Sciatic nerve (tissue), 2 donors: ENCODE measurements at places on chromosomes 11 and 22.

DNA sequence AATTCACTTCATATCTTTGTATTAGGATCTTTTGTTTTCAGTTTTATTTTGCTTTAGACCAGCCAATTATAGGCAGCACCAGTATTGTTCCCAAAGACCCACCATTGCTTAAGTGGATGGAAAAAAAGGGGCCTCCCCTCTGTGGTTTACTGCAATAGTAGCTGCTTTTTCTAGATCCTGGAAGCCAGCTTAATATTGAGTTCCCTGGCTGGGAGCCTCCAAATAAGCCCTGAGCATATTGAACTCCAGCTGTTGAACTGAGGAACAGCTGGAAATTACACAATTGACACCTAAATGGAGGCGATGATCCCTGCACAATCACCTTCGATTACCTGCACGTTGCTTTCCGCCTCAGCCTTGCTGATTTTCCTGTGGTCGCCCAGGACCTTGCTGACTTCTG is 576.0 kb downstream of the SOX6 start:
- DNase-seq = no peak

DNA sequence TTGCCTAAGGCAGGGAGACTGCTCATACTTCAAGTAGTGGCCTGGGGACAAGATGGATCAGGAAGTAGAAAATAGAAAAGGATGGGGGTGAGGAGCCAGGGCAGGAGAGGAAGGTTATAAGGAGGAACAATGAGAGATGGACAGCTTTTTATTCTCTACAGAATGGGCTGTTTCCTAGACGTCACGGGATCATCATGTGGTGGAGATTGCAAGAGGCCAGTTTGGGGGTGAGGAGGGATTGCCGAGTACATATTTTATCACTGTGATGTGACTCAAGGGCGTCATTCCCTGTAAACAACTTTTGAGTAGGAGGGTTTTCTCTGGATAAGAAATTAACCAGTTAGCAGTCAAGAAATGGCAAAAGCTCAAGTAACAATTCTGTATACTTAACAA is 406.3 kb downstream of the ETS1 start:
- no peak for DNase-seq

- DNase-seq = no peak
These were observed 24.1 kb upstream of the APLNR start for GRCh38 chr11:57260937-57261783.

GRCh38 chr11:63507511-63507910 is 1.6 kb downstream of the LGALS12 start:
- DNase-seq = no peak

GRCh38 chr22:39452740-39453040 is 4.1 kb upstream of the MGAT3 start:
- no peak for DNase-seq

DNA sequence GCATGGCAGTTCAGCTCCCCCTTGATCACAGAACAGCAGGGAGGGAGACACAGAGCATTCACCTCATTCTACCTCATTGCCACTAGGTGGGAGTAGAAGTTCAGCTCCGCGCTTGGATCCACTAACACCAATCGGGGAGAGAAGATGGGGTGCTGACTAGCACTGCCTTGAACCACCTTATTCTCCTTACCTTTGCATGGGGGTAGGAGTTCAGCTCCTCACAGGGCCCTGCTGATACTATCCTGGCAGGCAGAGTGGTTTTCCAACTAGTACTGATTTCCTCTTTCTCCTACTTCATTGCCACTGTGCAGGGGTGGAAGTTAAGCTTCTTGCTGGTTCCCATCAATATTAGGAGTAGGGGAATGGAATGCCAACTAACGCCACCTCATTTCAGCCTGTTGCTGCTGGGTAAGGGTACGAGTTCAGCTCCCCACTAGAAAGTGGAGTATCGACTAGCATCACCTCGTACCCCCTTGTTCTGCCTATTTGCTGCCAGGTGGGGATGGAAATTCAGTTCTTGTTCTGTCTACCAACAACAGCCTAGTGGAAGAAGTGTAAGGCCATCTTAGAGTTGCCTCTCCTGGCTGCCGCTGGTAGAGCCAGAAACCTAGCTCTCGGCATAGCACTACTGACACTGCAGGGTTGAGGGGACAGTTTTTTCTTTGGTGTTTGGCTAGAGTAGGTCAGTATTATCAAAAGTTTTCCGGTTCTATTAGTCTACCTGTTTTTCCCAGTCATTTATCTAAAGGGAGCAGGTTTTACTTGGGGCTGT is 550.9 kb upstream of the CCDC90B start:
- no peak for DNase-seq

GRCh38 chr11:66880496-66881450 is 23.9 kb downstream of the LRFN4 start:
- DNase-seq = peak; percentile 69

GRCh38 chr11:67289651-67290479 is 762 bp downstream of the ANKRD13D start:
- DNase-seq = no peak

- DNase-seq = no peak
These were observed 300.2 kb downstream of the SHANK2 start for GRCh38 chr11:70952191-70952590.

DNA sequence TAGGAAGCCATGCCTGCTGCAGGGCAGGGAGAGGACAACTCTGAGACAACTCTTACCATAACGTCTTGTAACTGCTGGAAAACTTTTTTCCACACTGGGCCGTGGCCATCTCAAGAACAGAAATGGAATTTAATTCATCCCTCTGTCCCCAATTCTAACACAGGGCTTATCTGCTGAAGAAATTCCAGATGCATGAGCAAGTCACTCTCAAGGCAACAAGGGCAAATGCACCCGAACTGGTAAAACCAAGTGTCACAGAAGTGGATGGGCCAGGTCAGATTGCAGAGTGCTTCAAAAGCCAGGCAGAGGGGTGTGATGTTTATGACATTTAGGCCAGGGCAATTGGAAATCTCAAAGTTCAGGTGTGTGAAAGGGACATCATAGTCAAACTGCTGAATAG is 7.4 kb downstream of the SMPD1 start:
- no peak for DNase-seq

DNA sequence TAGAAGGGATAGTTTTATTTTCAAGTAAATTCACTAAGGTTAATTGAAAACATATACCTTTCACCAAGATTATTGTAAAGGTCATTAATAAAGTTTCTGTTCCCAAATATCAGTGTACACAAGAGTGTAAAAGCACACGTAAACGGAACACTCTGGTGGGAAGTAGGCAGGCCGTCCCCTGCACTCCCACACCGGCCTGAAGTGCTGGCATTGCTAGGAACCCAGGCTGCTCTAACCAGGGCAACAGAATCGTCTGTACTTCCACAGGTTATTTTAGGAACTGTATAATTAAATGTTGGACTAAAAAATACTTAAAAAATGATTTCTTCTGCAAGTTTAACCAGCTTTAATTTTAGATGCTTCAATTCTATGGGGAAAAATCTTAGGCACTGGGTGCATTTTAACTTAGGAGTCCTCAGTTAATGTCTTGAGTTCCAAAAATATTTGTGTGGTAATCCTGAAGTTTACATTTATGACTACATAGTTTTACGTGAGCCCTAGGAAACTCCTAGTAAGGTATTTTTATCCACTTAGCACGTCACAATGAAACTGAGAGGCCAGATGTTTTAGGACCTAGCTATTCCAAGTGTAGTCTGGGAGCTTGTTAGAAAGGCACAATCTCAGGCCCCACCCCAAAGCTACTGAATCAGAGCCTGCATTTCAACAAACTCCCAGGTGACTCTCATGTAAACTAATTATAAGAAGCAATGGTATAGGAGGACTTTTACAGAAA is 31.2 kb downstream of the KMT5B start:
- no peak for DNase-seq

DNA sequence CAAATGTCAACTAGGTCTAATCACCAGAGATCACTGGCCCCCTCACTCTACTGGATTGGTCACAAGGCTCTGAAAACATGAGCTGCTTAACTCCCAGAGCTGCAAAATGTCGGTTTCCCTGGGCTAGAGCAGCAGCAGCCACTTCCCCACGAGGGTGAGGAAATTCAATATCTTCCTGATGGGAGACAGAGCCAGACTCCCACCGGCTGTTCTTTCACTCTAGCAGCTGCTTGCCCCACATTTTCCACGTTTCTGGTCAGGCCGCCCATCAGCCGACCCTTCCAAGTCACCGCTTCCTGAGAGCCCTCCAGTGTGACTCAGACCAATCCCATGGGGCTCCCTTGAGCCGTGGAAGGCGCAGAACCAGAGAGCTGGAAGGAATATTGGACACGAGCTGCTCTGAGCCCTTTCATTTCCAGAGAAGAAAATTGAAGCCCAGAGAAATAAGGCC is 227.0 kb downstream of the ADAMTS15 start:
- DNase-seq = peak; percentile 76

- DNase-seq = peak; percentile 64
These were observed 33.1 kb downstream of the DDX10 start for GRCh38 chr11:108697872-108698473.

GRCh38 chr11:707817-708420 is 1.9 kb downstream of the EPS8L2 start:
- no peak for DNase-seq

DNA sequence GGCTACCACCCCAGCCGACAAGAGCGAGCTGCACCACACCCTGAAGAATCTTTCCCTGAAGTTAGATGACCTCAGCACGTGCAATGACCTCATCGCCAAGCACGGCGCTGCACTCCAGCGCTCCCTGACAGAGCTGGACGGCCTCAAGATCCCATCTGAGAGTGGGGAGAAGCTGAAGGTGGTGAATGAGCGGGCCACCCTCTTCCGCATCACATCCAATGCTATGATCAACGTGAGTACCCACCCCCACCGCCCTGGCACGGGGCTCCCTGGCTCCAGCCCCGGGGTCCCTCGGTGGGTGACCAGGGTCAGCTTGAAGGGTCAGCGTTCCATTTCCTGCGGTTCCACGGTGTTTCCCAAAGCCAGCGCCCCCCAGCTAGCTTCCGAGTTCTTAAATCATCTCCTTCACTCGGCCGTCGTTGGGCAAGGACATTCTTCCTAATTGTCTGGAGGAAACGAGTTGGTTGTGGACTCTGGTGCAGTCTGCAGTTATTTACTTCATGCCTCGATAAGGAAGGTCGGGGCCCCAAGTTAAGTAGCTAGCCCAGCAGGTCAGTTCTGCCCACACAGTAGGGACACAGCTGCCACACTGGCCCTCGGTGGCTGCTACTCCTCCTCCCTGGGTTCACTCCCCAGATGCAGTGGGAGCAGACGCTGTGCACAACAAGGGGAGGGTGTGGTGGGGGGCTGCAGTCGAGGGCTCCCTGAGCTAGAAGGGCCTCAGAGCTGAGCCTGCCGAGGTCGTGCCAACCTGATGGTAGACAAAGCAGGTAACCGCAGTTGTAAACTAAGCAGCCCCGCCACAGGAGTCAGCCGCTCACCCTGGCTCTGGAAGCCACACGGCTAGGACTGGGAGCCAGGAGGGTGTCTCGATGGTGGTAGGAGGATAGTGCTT is 97.9 kb downstream of the MORC2 start:
- DNase-seq = peak; percentile 49

DNA sequence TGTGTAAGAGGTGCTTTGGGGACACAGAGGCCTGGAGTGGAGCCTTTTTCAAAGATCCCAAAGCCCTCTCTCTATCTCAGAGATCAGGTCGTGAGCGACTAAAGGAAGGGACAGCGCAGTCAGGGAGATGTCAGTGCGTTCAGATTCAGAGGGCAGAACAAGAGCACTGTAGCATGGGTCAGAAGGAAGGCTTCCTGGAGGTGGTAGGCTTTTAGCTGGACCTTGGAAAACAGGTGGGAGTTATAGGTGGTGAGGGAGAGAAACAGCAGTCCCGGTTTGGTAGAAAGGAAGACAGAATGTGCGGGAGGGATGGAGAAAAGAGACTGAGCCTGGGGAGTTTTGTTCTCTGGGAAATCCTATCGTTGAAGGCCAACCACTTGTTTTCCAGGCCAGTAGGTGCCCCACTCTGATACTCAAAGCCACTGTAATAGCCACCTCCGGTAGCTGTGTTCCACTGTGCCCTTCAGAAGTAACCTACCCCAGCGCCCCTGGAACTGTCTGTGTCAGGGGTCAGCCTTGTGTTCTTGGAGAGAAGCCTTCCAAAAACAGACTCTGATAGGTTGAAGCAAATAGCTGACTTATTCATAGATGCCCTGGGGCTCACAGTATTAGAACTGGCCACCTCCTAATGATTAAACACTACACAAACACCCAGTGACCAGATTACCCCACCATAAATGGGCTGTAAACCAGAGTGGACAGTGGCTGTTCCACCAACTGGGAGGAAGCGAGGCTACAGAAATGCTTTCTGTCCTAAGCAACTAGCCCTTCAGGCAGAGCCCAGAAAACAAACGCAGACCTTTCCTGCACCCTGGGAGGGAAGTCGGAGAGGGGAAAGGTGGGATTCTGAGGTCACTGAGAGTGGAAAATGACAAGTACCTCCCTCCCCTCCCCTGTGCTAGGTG is 157.7 kb downstream of the DBX1 start:
- DNase-seq = no peak

DNA sequence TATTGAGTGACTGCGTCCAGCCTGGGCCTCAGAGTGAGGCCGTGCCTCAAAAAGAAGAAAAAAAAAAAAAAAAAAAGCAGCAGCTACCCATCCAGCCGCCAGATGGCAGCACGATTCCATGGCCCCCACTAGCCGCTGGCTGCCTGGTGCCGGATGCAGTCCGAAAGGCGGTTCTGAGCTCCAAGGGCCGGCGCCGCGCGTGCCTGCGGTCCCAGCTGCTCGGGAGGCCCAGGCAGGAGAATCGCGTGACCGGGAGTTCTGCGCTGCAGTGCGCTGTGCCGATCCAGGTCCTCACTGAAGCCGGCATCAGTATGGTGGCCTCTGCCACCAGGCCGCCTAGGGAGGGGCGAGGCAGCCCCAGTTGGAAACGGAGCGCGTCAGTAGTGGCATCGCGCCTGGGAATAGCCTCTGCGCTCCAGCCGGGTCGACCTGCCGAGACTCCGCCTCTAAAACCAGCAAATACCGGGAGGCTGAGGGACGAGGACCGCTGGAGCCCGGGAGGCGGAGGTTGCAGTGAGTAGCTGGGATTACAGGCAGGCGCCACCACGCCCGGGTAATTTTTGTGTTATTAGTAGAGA is 19.3 kb downstream of the SCARF2 start:
- peak; percentile 92 for DNase-seq
